ENCODE measurements at places on chromosomes 1 and 21.
A peak's percentile ranks its signal among the peaks of the same experiment; 100 is the strongest.

DNA sequence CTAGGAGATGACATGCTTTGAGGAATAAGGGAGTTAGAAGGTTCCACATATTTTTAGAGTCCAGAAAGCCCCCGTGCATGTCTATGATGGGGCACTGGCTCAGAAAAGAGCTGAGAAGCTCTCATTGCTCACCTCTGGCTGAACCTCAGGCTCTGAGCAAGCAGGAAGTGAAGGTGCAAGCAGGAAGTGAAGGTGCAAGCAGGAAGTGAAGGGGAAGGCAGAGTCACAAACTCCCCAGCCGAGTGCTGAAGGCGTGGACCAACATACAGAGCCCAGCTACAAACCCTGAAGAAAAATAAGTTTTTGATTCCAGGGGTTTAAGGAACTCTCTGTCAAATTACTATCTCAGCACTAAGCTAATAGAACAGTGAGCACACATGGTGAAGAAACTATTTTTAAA is 7.0 kb downstream of the KRTAP10-8 start:
- DNase-seq, result peak; percentile 50

- no peak for DNase-seq
Observed at GRCh38 chr1:119631433-119632102, 16.5 kb downstream of the ZNF697 start.

GRCh38 chr21:20649231-20649630 is 349.0 kb upstream of the NCAM2 start:
- DNase-seq, result no peak

DNA sequence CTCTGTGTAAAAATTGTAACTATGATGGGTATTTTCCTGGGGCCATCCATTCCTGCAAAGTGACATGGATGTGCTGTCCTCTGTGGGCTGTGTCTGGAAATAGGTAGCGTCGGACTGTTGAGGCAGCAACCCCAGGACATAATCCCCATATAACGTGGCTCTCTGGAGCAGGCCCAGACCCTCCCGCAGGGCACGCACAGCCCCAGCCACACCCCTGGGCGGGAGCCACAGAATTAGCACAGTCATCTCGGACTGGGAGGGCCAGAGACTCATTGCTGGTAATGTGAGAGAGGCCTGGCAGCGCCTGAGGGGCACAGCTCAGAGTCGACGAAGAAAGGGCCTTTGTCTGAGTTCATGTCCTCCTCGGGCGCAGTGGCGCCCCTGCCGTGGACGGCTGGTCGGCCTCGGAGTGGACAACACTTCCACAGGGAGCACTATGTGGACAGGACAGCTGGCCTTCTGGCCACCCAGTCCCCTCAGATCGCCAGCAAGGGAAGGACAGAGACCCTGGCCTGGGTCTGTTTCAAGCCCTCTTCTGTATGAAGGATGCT is 20.1 kb downstream of the SIM2 start:
- DNase-seq, result no peak

DNA sequence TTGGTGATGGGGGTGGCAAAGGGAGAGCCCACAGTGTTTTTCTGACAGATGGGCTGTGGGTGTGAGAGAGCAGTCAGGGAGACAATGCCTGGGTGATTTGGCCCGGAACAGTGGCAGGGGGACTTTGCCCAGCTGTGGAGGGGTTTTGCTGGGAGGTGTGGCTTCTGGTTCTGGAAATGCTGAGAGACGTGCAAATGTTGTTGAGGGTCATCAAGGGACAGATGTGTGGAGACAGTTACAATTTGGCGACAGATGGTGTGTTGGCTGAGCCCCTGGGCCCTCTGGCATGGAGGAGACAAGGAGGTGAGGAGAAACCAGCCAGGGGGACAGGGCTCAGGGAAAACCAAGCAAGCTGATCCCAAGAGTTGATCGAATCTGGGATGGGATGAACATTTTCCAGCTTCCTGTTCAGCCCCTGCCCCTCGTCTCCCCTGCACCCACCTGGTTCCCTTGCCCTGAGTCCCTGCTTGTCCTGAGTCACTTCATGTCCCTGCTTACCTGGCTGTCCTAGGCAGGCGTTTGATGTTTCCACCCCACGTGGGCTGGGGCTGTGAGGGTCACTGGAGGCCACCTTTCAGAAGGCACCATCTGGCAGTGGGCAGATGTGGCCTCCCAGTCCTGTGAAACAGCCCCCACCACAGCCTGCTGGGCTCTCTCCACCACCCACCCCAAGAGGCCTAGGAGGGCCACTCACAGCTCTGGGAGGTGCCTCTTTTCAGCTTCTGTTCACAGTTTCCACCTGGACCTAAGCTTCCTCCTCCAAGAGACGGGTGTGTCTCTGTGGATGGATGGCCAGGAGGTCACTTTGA is 15.8 kb upstream of the ZNF678 start:
- DNase-seq, result no peak

GRCh38 chr1:47190857-47191256 is 1.0 kb upstream of the PDZK1IP1 start:
- no peak for DNase-seq

GRCh38 chr1:24198766-24199165 is 11.7 kb upstream of the IFNLR1 start:
- no peak for DNase-seq

DNA sequence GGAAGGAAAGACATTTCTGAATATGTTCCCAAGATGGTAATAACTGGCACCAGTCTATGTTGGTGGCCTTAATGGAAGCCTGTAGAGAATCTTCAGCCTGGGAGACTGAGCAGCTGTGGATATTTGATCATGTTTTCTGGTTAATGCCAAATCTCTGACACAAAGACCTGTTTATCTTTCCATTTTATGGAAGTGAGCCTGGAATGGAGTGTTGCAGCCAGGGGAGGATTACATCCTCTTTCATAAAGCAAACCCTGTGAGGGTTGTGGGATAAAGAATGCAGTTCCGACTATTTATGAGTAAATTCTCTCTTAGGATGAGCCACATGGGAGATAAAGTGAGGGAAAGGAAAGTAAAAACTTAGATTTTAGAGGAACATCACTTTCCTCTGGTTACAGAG is 144.1 kb downstream of the PCP4 start:
- no peak for DNase-seq

GRCh38 chr1:53524428-53525375 is 65.5 kb downstream of the DMRTB1 start:
- DNase-seq, result no peak

- peak; percentile 8 for DNase-seq
Observed at GRCh38 chr1:209248649-209249279, 334.8 kb upstream of the CAMK1G start.

DNA sequence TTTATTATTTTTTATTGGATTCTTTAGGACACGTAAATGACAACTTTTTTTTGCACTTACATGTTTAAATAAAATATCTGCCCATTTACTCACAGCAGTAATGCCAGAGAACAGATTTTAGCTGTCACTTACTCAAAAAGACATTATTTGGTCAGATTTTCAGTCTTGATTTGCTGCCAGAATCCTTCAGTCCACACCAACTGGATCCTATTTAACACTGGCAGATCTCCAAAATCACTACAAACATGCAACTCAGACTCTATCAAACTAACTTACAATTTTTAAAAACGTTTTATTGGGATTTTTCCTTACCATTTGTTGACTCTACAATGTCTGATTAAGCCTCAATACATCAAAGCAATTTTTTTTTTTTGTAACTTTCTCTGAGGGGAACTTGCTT is 11.1 kb downstream of the ATP6V1G3 start:
- no peak for DNase-seq

GRCh38 chr1:201842472-201843027 is 13.6 kb downstream of the IPO9 start:
- DNase-seq, result no peak

- no peak for DNase-seq
Observed at GRCh38 chr1:79259390-79260336, 253.1 kb upstream of the ADGRL4 start.

GRCh38 chr1:41802532-41803501 is 115.9 kb downstream of the HIVEP3 start:
- DNase-seq, result no peak

GRCh38 chr1:66533804-66534740 is at the start of gene SGIP1:
TSS of gene SGIP1 (plus strand) at chr1:66534153. CDS start at chr1:66534359, 206 bp downstream.
- DNase-seq, result no peak

DNA sequence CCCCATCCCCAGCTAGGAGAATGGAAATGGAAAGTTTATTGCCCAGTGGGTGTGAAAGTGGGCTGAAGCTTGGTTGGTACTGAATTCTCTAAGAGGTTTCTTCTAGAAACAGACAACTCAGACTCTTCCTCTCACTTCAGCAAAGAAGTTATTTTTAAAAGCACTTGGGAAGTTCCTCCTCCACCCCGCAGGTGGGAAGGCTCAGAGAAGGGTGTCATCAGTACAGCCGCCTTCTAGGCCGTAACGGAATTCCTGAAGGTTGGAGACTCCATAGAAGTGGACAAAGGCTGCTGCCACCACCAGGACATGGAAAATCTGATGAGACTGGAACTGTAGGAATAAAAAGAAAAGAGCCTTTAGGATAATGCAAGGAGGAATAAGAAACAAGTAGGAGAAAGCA is 14.3 kb upstream of the KLHL12 start:
- DNase-seq, result no peak

- DNase-seq, result no peak
Observed at GRCh38 chr1:185325413-185325812, 8.4 kb upstream of the IVNS1ABP start.

DNA sequence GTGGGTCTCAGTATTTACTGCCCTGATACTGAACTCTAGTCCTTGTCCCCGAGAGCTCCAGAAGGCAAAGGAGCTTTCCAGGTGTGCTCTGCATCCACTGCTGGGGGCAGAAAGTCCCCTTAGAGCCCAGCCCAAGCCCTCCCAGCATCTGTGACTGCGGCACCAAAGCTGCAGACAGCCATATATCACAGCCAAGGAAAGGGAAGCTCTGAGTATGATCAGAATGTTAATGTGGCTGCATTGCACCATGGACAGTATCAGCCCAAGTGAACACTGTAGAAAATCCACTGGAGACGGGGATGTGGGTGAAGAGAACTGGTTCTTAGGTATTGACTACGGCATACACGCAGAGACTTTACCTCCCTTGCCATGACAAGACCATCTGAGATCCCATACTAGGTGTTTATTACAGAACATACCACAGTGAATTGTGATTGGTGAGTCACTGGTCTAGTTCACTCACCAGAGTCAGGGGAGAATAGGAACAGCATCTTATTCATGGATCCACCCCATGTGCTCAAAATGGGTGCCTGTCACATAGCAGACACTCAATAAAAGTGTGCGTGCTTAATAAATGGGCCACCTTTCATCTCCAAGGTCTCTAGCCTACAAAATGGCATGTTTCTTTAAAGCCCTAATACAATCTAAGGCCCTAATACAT is 170.3 kb downstream of the HHIPL2 start:
- DNase-seq, result no peak

DNA sequence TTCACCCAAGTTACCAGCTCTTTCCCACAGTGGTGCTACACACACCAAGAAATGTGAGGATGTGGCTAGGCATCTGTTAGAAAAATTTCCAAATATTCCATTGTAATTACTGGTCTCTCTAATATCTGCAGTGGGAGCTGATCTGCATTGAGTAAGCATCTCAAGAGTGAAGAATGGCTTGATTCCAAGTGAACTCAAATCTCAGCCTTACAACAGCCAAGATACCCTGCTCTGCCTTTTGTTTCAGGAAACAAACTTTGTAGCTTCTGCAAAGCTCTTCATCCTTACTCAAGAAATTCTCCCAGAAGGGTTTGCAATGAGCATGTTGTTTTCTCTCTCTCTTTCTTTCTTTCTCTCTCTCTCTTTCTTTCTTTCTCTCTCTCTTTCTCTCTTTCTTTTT is 181.1 kb downstream of the FCRL5 start:
- no peak for DNase-seq

GRCh38 chr21:16624479-16625118 is 888.2 kb upstream of the CXADR start:
- no peak for DNase-seq

DNA sequence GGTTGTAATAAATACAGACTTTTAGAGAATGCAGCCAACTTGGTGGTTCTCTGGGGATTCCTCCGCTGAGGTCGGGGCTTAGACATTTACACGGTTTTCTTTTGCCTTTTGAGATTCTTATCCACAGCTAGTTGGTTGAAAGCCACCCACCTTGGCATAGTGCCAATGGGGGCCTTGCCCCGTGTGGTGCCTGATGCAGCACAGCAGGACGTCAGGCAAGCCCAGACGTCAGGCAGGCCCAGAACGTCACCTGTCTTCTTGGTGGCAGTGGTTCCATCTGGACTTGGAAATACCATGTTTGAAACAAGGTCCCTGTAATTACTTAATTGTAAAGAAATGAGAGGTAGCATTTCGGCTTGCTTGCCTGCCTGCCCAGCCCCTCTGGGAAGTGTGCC is 78.5 kb downstream of the GALNT2 start:
- no peak for DNase-seq

GRCh38 chr1:197390856-197391255 is 122.8 kb downstream of the CRB1 start:
- no peak for DNase-seq

DNA sequence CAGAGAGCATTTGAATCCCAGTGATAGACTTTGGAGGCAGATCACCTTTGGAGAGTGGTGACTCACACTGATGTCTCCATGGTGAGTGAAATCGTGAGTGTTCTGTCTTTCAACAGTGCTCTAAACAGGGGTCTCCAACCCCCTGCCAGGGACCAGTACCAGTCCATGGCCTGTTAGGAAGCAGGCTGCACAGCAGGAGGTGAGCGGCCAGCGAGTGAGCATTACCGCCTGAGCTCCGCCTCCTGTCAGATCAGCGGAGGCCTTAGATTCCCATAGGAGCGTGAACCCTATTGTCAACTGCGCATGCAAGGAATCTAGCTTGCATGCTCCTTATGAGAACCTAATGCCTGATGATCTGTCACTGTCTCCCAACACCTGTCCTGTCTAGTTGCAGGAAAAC is 61.8 kb upstream of the B3GALNT2 start:
- no peak for DNase-seq

DNA sequence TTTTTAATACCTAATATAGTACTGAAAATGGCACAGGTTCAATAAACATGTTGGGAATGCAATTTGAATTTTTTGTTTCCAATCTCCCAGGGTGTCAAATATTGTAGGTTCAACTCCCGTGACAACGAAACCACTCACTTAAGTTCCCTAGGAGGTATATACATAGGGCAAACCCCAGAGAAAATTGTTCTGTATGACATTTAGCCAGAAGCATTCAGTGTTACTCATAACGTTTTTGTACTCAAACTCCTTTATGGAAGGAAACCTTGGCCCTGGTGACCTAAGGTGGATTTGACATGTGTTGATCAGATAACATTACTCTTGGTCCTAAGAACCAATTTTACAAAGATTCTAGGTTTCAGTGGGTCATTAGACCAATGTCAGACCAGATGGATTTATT is 110.6 kb downstream of the USP25 start:
- DNase-seq, result no peak

GRCh38 chr1:29736582-29737188 is 500.4 kb downstream of the PTPRU start:
- no peak for DNase-seq

DNA sequence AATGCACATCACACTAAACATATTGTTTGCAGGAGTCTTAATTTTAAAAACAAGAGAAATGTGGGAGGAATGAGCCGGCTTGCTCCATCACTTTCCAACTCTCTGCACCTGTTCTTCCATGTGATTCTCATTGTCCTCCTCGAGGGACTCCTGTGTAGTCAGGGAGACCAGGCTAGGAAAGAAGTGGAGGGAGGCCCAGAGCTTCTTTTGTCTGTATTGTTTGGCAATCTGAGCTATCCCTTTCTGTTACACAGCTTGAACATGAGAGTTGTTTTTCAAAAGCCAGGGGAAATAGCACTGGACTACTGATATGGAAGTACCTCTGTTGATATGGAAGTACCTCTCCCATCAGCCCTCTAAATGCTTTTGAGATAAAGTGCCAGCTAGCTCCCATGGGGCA is 18.8 kb upstream of the LRRC8D start:
- no peak for DNase-seq

GRCh38 chr21:33078907-33079582 is 9.1 kb downstream of the OLIG1 start:
- no peak for DNase-seq

- DNase-seq, result no peak
Observed at GRCh38 chr1:118290046-118290445, 105.0 kb upstream of the SPAG17 start.

All from stimulated activated CD4-positive, alpha-beta T cell treated with anti-CD3 and anti-CD28 coated beads, Interleukin-4, amount 100 ng/mL, for 1 hour (primary cell).